ENCODE measurements at places on chromosomes 2 and 18.

- DNase-seq, result no peak
These were observed 71.8 kb downstream of the NUP35 start for GRCh38 chr2:183195998-183196409.

DNA sequence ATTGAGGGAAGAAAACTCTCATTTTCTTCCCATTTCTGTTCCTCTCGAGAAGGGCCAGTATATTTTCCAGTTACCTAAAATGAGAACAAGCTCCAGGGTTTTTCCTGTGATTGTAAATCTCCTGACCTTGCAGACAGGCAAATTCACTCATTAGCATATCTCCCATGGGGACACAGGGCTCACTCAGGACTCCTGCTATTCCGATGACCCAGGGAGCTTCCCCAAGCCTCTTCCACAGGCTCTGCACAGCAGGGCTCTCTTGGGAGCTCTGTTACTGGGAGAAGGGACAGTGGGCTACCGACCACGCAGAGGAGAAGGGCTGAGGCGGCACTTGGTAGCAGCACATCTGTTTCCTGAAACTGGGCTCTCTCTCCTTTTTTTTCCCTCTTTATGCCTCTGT is 135.2 kb upstream of the CAPN13 start:
- no peak for DNase-seq

DNA sequence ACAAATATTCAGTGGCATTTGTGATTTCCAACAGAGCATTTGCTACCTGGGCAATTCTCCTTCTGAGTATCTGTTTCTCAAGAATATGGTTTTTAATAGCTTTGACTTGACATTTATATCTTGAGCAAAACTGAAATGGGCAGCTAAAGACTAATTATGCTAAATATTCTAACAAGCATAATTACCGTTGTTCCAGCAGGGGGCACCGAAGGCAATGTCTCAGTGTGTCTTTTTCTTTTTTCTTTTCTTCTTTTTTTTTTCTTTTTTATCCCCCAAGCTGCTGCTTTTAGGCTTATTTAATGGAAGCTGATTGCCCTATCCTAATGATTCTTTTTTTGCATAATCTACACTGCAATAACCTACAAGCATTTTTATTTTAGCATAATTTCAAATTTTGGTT is 138.9 kb upstream of the NABP1 start:
- peak; percentile 9 for DNase-seq

- DNase-seq, result no peak
These were observed 21.3 kb upstream of the NCK2 start for GRCh38 chr2:105723431-105723830.

DNA sequence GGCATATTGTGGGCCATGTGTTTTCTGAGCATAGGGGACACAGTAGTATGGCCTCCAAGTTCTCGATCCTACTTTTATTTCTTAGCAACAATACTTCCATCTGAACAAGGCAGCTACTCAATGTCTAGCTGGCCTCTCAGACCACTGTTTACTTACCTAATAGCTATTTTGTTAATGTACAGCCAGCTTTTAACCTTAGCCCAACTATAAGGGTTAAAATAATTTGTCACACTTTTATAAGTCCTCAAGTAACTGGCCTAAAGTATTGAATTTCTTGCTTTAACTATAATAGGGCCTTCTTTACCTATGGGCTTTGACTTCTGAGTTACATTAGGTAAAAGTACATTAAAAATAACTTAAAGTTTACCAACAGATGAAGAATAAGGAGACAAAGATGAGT is 117.4 kb downstream of the GAREM1 start:
- DNase-seq, result no peak

DNA sequence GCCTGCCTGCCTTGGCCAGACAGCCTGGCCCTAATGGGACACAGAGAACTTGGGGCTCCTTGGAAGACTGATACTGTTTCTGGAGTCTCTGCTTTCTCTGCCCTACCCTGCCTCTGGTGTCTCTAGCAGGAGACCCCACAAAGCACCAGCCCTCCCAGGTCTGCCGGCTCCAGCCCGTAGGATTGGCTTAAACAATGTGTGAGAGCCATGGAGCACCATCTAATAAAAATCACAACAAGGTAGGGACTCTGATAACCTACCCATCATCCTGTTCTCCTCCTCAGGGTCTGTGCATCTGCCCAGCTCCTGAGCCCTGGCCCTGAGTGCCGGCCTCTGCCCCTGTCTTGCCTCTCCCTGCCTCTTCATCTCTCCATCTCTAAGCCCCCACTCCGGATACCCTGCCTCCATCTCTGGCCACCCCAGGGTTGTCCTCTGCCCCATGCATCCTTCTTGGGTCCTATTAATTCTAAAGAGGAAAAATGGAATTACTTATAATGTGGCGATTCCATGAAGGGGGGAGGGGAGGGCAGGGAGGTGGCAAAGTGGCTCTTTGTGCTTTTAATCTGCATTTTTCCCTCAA is 1.2 kb upstream of the ECEL1 start:
- DNase-seq, result no peak

GRCh38 chr18:35549564-35549963 is 32.0 kb upstream of the GALNT1 start:
- no peak for DNase-seq

- no peak for DNase-seq
These were observed 61.0 kb downstream of the CACNB4 start for GRCh38 chr2:152037743-152038435.

GRCh38 chr2:168992026-168992425 is 39.1 kb downstream of the ABCB11 start:
- DNase-seq, result no peak

DNA sequence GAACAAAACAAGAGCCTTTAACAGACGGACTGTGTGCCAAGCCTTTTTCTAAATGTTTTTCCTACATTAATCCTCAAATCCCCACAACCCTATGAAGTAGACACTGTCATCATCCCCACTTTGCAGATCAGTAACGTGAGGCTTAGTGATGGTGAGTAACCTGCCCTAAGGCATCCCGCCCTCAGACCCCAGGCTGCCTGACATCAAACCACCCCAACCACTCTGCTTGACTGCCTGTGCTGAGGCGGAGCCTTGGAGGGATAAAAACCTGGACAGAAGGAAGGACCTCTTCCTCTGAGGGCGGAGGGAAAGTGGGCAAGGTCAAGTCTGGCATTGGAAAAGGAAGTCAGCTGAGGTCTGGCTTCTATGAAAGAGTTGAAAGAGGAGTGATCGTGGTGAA is 104.6 kb downstream of the SP3 start:
- no peak for DNase-seq

- no peak for DNase-seq
These were observed 232.5 kb upstream of the SPRED2 start for GRCh38 chr2:65664931-65665330.
